Left colon (tissue), 2 donors: ENCODE measurements at places on chromosomes 13 and 19. TPM values are rescaled to one million over a fixed set of nuclear protein-coding genes. Genes with fewer than 3 reads are reported as not detected.

The CEACAM19 gene
- 6.6 TPM for total RNA-seq

The C19orf67 gene
- 0.42 TPM for total RNA-seq

The LGALS4 gene
- total RNA-seq, result 7,382 TPM

The SLC6A16 gene
- total RNA-seq, result 0.50 TPM

The FXYD3 gene
- total RNA-seq, result 4,169 TPM

The NCR1 gene
- 0.39 TPM for total RNA-seq

The COX7A1 gene
- 5.5 TPM for total RNA-seq

The TUBB4A gene
- total RNA-seq, result 1.1 TPM

The TPGS1 gene
- 19.9 TPM for total RNA-seq

The CEACAM1 gene
- total RNA-seq, result 1,309 TPM

The ATP4A gene
- not detected for total RNA-seq

The MYDGF gene
- 75.5 TPM for total RNA-seq

The XRCC1 gene
- 16.5 TPM for total RNA-seq

The ZFP36 gene
- total RNA-seq, result 391 TPM
